ENCODE measurements at places on chromosomes 5 and 9. TPM values are rescaled to one million over a fixed set of nuclear protein-coding genes. Genes with fewer than 3 reads are reported as not detected.

- DNase-seq = peak; percentile 58
Observed at GRCh38 chr5:127844581-127845021, 141.4 kb downstream of the CCDC192 start.

DNA sequence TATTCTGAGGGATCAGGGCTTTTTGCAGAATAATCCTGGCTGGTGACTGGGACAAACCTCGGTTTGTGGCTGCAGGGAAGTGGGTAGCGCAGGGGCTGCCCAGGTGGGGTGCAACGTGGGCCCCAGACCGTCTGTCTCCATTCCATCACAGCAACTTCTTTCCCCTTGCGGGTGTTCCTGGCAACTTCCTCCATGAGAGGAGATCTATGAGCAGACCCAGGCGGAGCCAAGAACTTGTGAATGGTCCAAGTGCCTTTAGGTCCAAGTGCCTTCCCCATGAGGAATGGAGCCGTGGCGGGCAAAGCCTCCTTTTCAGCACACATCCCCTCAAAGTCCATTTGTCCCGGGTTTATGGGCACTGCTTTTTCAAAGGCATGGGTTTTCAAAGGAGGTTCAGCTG lies 136.5 kb downstream of the PHF2 start:
- no peak for DNase-seq

Gene PRDM9
- not detected for total RNA-seq

DNA sequence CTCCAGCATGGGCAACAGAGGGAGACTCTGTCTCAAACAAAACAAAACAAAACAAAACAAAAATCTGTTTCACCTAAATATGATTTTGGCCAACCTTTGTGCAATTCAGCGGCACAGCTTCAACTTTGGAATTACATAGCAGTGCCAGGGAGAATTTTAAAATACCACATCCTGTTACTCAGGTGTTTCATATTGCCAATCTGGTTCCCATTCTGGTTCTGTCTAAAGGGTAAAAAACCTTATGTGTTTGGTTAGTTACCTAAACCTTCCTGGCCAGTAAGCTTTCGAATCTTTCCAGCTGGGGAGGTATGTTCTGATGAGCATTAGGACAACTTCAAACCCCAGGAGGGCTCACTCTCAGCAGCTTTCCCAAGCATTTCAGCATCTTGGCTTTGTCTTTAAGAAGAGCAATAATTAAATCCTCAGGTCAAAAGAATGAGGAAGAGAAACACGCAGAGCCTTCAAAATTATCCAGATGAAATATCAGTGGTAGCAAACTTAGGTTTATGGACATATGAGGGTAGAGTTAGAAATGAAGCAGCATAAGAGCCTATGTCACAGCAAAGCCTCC lies 2.7 kb downstream of the DAB2 start:
- DNase-seq = no peak

Gene FGF18
- 2.8 TPM for total RNA-seq

DNA sequence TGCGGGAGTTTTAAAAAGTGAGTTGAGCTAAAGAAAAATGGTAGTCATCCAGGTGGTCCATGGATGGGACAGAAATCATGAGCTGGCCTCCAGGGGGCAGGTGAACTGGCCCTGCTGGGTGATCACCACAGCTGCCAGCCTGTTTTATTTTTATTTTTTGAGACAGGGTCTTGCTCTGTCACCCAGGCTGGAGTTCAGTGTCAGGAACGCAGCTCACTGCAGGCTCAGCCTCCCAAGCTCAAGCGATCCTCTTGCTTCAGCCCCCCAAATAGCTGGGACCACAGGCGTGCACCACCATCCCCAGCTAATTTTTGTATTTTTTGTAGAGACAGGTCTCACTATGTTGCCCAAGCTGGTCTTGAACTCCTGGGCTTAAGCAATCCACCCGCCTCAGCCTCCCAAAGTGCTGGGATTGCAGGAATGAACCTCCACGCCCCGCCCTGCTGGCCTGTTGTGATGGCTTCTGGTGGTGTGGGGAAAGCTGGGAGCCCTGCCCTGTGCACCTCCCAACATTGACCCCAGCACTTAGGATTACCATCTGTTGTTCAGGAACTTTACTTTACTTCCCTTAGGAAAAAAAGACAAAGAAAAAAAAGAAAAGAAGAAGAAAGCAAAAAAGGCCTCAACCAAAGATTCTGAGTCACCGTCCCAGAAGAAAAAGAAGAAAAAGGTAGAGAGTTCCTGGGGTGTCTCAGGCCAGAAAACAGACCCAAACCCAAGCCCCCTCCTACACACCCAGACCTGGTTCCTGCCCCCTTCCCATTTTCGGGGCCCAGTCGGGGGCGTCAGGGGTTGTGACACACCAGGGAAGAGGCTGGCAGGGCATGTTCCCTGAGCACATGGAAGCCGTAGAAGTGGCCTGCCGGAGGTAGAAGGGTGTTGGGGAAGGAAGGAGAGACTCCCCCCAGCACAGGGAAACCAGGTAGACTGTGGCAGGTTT lies 14.7 kb downstream of the CD74 start:
- DNase-seq = no peak

DNA sequence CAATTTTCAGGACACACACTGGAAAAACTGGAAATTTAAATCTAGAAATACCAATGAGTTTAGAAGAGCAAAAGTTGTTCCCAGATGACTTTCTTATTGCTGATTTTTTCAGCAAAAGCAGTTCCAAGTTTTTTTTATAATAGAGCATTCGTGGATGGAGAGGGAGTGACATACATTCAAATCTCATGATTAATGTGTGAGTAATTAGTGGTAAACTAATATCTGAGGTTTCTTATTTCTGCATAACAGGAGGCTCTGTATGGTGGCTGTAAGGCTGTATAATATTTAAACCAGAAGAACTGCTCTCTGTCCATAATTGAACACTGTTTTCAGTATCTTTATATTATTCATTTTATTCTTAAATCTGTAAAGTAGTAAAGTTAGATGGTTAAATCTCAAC lies 25.8 kb downstream of the LYSMD3 start:
- no peak for DNase-seq

Gene FAM153A
- total RNA-seq = 0.50 TPM

Gene SNX30
- 4.6 TPM for total RNA-seq

DNA sequence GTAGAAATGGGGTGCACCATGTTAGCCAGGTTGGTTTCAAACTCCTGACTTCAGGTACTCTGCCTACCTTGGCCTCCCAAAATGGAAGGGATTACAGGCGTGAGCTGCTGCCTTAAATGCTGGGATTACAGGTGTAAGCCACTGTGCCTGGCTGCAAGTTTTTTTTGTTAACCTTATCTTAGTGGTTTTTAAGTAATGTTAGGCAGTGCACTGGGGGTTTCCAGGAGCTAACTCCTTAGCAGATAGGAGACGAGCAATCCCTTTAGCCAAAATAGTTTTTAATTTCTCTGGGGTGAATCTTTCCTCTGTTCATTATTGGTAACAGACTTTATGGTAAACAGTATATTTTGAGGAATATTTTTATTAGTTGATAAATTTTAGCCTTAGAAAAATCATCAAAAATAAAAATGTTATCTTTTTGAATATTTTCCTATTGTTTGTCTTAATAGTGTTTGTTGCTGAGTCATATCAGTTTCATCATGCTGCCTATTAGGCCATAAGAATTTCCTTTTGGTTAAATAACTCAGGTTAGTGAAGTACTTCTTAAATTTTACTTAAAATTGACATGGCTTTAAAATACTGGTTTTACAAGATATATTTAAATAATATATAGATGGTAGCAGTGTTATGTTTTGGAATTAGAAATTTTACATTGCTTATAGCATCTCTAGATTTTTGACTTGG lies 37.9 kb downstream of the LMNB1 start:
- DNase-seq = no peak

Gene ASS1
- 88.1 TPM for total RNA-seq

- DNase-seq = peak; percentile 71
Observed at GRCh38 chr9:110069326-110070248, 138.4 kb downstream of the C9orf152 start.
